Panc1 (cell line): ENCODE measurements at places on chromosomes 4 and X. TPM values are rescaled to one million over a fixed set of nuclear protein-coding genes. Genes with fewer than 3 reads are reported as not detected.

DNA sequence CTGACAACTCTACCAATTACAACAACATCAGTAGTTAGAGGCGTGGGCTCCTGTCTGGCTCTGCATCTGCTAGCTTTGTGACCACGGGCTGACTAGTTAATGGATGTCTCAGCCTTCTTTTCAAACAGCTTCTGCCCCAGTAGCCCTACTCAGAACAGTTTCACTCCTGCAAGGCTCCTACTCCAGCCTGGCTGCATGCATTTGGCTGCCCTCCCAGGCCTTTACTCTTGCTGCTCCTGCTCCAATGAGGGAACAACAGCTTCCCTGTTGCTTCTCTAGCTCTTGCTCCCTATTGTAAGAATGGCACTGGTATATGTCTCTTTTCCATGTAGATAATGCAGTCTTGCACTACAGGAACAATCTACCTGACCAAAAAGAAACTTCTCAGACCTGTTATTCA is 93.3 kb downstream of the TTC29 start:
- no peaks in the 10 kb centered on the region for H3K4me1 ChIP-seq
- H3K4me3 ChIP-seq = no peak overlapping the region
- no peak for DNase-seq
- no peaks in the 10 kb centered on the region for H3K36me3 ChIP-seq
- H3K27ac ChIP-seq = no peak overlapping the region
- no peaks in the 10 kb centered on the region for H3K27me3 ChIP-seq

- H3K4me1 ChIP-seq = no peaks in the 10 kb centered on the region
- no peak overlapping the region for H3K4me3 ChIP-seq
- no peaks in the 10 kb centered on the region for H3K36me3 ChIP-seq
- H3K27me3 ChIP-seq = no peaks in the 10 kb centered on the region
- DNase-seq = peak; percentile 24
Measured at GRCh38 chr4:110005461-110006056, 92.9 kb downstream of the EGF start.

DCAF4L1 gene
- 0.13 TPM for total RNA-seq

GRCh38 chr4:94759767-94760211 is 2.0 kb downstream of the BMPR1B start:
- H3K36me3 ChIP-seq = no peaks in the 10 kb centered on the region
- peaks cover 4% of the 10 kb centered on the region for H3K4me1 ChIP-seq
- no peak overlapping the region for H3K4me3 ChIP-seq

HSD17B13 gene
- total RNA-seq = 0.13 TPM

GRCh38 chr4:85829276-85830051 is 354.5 kb downstream of the ARHGAP24 start:
- no peaks in the 10 kb centered on the region for H3K36me3 ChIP-seq
- no peak for DNase-seq
- H3K4me1 ChIP-seq = peaks cover 22% of the 10 kb centered on the region; the same call in 1 of the 2 replicates
- no peak overlapping the region for H3K27ac ChIP-seq
- no peak overlapping the region for H3K4me3 ChIP-seq

- no peak overlapping the region for H3K4me3 ChIP-seq
- no peak overlapping the region for H3K27ac ChIP-seq
- H3K27me3 ChIP-seq = no peaks in the 10 kb centered on the region
- no peaks in the 10 kb centered on the region for H3K4me1 ChIP-seq
- no peak for DNase-seq
Measured at GRCh38 chrX:28016823-28017222, 35.6 kb upstream of the DCAF8L1 start.

GRCh38 chr4:38058151-38058550 is 98.0 kb downstream of the PTTG2 start:
- H3K4me1 ChIP-seq = no peaks in the 10 kb centered on the region
- H3K27ac ChIP-seq = no peak overlapping the region
- DNase-seq = no peak
- no peaks in the 10 kb centered on the region for H3K27me3 ChIP-seq

CCDC120 gene
- 11.0 TPM for total RNA-seq

DNA sequence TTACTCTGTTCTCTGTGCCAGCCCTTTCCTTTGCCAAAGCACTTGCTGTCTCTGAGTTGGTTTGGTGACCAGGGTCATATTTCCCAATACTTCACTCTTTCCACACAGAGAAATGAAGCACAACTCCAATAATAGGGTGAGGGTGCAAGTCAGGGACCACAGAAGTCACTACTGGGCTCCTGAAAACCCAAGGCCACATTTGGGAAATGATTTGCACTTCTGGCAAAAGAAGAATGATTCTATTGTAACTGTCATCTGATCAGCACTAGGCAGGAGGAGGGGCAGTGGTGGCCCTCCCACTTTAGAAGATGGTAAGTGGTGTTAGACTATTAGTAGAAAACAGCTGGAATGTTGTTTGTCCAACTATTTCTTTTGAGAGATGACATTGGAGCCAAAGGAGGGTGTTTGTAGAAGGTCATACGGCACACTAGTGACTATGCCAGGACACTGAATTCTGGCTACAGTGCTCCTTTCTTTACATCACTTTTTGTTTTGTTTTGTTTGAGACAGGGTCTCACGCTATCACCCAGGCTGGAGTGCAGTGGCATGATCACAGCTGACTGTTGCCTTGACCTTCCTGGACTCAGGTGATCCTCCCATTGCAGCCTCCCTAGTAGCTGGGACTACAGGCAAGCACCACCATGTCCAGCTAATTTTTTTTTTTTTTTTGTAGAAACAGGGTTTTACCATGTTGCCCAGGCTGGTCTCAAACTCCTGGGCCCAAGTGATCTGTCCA is 10.8 kb upstream of the HADH start:
- no peaks in the 10 kb centered on the region for H3K36me3 ChIP-seq
- no peaks in the 10 kb centered on the region for H3K27me3 ChIP-seq
- DNase-seq = no peak
- no peak overlapping the region for H3K27ac ChIP-seq
- no peaks in the 10 kb centered on the region for H3K4me1 ChIP-seq

PLS3 gene
- 164 TPM for total RNA-seq

PPM1K gene
- total RNA-seq = 2.1 TPM

DNA sequence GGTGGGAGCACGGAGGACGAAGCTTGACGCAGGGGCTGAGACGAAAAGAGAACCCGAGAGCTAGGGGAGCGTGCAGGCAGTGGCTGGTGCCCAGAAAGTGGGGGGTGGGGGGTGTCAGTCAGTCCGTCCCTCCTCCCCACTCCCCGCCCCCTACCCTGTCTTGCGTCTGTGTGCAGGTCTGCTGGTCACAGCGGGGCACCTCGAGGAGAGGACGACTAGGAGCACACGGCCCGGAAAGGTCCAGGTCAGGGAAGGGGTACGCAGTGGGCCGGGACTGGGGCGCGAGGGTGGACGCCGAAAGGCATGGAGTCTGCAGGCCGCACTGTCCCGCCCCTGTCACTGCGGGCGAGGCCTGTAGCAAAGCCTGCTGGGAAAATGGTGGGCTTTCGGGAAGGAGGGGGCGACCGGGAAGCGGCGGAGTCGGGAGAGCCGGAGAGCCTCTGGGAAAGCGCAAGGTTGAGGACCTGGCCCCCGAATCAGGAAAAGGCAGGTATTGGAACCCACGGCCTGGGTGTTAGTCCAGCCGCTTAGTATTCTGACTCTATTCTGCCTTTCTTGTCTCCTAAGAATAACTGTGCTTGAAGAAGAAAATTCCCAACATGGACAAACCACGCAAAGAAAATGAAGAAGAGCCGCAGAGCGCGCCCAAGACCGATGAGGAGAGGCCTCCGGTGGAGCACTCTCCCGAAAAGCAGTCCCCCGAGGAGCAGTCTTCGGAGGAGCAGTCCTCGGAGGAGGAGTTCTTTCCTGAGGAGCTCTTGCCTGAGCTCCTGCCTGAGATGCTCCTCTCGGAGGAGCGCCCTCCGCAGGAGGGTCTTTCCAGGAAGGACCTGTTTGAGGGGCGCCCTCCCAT is 769 bp downstream of the TCEAL1 start:
- no peaks in the 10 kb centered on the region for H3K36me3 ChIP-seq
- H3K27ac ChIP-seq = peak overlapping the region; percentile 97
- DNase-seq = peak; percentile 58
- H3K4me1 ChIP-seq = peaks cover 9% of the 10 kb centered on the region; the same call in 1 of the 2 replicates
- H3K27me3 ChIP-seq = no peaks in the 10 kb centered on the region
- peak overlapping the region; percentile 80 for H3K4me3 ChIP-seq

DNA sequence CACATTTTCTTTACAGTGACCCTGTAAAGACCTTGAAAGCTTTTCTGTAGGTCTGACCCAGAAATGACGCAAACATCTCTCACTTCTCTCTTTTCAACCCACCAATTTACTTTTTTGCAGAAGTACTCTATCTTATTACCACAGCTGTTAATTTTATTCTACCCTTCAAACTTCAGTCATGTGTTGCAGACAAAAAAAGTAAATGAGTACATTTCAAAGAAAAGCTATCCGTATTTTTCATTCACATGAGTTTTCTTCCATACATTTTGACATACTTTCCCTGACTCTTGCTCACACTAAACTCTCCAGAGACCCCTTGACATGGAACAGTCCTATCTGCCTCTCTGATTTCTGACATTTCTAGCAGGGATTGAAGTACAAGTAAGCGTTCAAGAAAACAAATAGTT is 51.7 kb downstream of the SLC7A11 start:
- no peak for DNase-seq
- H3K27me3 ChIP-seq = no peaks in the 10 kb centered on the region
- H3K36me3 ChIP-seq = no peaks in the 10 kb centered on the region; the same call in 1 of the 2 replicates
- H3K27ac ChIP-seq = no peak overlapping the region

GRCh38 chr4:64503416-64503815 is 94.2 kb upstream of the TECRL start:
- no peaks in the 10 kb centered on the region for H3K27me3 ChIP-seq
- H3K27ac ChIP-seq = no peak overlapping the region
- DNase-seq = no peak
- no peaks in the 10 kb centered on the region for H3K4me1 ChIP-seq

DNA sequence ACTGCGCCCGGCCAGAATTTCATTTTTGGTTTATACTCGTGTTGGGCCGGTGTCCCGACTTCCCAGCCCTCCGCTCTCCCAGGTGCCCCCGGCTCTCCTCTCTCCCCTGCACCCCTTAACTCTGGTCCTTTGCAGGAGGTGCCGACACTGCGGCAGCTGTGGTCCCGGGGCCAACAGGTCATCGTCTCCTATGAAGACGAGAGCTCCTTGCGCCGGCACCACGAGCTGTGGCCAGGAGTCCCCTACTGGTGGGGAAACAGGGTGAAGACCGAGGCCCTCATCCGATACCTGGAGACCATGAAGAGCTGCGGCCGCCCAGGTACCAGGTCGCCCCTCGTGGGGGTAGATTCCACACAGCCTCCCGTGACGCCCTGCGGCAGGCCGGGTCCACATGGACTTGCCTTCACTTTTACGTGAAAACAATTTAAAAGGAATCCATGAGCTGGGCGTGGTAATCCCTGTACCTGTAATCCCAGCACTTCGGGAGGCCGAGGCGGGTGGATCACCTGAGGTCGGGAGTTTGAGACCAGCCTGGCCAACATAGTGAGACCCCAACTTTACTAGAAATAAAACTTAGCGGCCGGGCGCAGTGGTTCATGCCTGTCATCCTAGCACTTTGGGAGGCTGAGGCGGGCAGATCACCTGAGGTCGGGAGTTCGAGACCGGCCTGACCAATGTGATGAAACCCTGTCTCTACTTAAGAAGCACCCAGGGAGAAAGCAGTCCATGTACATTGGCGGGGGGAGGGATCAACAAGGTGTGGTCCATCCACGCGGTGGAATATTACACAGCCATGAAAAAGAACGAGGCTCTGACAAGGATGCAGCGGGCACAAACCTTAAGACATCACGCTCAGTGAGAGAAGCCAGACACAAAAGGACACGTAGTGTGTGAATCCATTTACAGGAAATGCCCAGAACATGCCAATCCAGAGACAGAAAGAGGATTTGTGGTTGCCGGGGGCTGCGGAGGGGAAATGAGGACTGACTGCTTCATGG is 12.0 kb downstream of the PLCXD1 start:
- no peaks in the 10 kb centered on the region for H3K4me1 ChIP-seq
- H3K4me3 ChIP-seq = no peak overlapping the region
- H3K27ac ChIP-seq = no peak overlapping the region
- no peaks in the 10 kb centered on the region for H3K27me3 ChIP-seq

KANTR gene
- total RNA-seq = 6.8 TPM

TLR1 gene
- total RNA-seq = 0.41 TPM

TEX13B gene
- total RNA-seq = not detected

- H3K36me3 ChIP-seq = no peaks in the 10 kb centered on the region
- peaks cover 34% of the 10 kb centered on the region for H3K4me1 ChIP-seq
- H3K27me3 ChIP-seq = no peaks in the 10 kb centered on the region
Measured at GRCh38 chr4:7984286-7984925, 44.7 kb upstream of the AFAP1 start.

CYLC1 gene
- not detected for total RNA-seq

NWD2 gene
- not detected for total RNA-seq

DNA sequence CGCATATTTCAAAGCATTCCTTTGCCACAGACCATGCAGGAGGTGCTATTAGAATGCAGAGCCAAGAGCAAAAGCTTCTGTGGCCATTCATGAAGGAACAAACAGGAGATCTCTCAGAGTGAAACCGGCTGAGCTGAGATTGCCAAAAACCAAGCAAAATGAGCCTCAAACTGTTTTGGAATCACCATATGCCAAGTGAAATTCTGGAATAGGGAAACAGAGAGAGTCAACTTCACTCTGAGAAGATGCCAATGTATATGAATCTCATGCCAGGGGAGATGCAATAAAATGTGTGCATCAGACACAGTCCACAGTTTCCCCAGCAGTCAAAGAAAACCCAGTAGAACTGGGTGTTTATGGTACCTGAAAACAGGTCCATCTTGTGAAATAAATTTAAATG is 42.3 kb downstream of the SRPX start:
- H3K36me3 ChIP-seq = no peaks in the 10 kb centered on the region
- H3K27ac ChIP-seq = no peak overlapping the region
- no peaks in the 10 kb centered on the region for H3K4me1 ChIP-seq
- no peak overlapping the region for H3K4me3 ChIP-seq
- no peak for DNase-seq
- no peaks in the 10 kb centered on the region for H3K27me3 ChIP-seq

- no peak overlapping the region for H3K27ac ChIP-seq
- no peak for DNase-seq
- no peaks in the 10 kb centered on the region for H3K36me3 ChIP-seq
- H3K27me3 ChIP-seq = no peaks in the 10 kb centered on the region
- H3K4me1 ChIP-seq = no peaks in the 10 kb centered on the region
Measured at GRCh38 chr4:124790471-124790870, 77.9 kb upstream of the ANKRD50 start.

- H3K4me3 ChIP-seq = no peak overlapping the region
- DNase-seq = no peak
- H3K27ac ChIP-seq = no peak overlapping the region
- no peaks in the 10 kb centered on the region for H3K27me3 ChIP-seq
- H3K4me1 ChIP-seq = no peaks in the 10 kb centered on the region
- H3K36me3 ChIP-seq = no peaks in the 10 kb centered on the region
Measured at GRCh38 chrX:118164138-118164537, 47.5 kb upstream of the KLHL13 start.

GRCh38 chrX:48522291-48522690 is 683 bp downstream of the EBP start:
- H3K27ac ChIP-seq = peak overlapping the region; percentile 93
- DNase-seq = no peak
- H3K4me3 ChIP-seq = peak overlapping the region; percentile 82
- H3K36me3 ChIP-seq = no peaks in the 10 kb centered on the region; the same call in 1 of the 2 replicates
- H3K27me3 ChIP-seq = no peaks in the 10 kb centered on the region

DNA sequence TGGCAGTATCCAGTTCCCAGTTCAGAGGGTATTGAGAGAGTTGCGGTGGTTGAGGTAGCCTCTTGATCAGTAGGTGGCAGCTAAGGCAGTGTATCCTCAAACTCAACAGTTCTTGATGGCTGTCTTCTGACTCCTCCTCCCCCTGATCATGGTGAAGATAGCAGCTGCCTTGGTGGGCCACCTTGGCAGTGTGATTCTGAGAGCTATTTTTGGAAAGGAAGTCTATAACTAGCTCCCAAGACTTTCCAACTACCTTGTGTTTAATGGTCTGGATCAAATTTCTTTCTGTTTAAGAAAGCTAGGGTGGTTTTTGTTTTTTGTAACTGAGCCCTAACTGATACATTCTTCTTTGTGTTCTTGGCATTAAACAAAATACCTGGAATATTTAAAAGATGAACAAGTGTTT is 10.5 kb upstream of the TBC1D19 start:
- H3K36me3 ChIP-seq = no peaks in the 10 kb centered on the region
- H3K4me3 ChIP-seq = no peak overlapping the region
- H3K27ac ChIP-seq = no peak overlapping the region
